ENCODE measurements at places on chromosomes 6 and 20. TPM values are rescaled to one million over a fixed set of nuclear protein-coding genes. Genes with fewer than 3 reads are reported as not detected.

DNA sequence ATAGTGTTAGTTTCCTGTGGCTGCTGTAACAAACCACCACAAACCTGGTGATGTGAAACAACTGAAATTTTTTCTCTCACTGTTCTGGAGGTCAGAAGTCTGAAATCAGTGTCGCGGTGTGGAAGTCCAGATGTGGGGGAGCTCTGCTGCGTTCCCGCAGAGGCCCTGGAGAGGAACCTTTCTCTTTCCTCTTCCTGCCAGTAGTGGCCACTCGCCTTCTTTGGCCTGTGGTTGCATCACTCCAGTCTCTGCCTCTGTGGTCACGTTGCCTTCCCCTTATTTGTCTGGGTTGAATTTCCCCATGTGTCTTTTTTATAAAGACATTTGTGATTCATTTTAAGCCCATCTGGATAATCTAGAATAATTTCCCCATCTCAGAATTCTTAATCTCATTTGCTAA is 295.5 kb upstream of the FLRT3 start:
- H3K27ac ChIP-seq: no peak overlapping the region
- H3K36me3 ChIP-seq: no peaks in the 10 kb centered on the region
- H3K4me3 ChIP-seq: no peak overlapping the region
- no peaks in the 10 kb centered on the region for H3K27me3 ChIP-seq
- no peaks in the 10 kb centered on the region for H3K4me1 ChIP-seq
- DNase-seq: no peak

DNA sequence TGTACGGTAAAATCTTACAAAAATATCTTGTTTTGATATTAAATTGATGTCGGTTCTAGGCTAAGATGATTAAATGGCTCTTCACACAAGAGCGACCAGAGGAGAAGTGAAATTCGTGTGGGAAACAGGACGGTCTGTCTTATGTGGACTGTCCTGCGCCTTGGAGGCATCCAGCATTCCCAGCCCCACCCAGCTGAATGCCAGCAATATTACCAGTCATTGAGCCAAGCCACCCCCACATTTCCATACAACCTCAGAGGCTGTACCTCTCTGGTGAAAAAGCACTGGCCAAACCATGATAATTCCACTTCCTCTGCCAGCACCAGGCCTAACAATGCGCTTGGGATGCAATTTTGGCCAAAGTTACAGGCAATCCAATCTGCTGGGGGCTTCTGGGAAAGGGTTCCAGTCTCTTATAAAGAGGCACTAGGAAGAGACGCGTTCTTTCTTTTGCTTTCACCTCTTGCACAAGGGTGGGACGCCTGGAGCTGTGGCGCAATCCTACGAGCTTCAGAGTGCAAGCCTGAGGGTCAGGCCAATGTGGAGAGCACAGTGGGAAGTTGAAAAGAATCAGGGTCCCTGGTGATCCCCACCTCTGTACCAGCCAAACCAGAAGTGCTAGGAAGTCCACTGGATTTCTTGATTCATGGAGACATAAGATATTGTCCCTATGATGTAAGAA is 213.1 kb downstream of the PREX1 start:
- peak; percentile 8 for DNase-seq
- no peak overlapping the region for H3K4me3 ChIP-seq
- no peaks in the 10 kb centered on the region for H3K4me1 ChIP-seq
- no peak overlapping the region for H3K27ac ChIP-seq
- no peaks in the 10 kb centered on the region for H3K36me3 ChIP-seq

The ESR1 gene
- 4.1 TPM for total RNA-seq

The RNF144B gene
- total RNA-seq: 35.9 TPM

The ZFP64 gene
- total RNA-seq: 13.5 TPM

GRCh38 chr20:21357844-21358243 is 39.5 kb downstream of the NKX2-4 start:
- no peak overlapping the region for H3K27ac ChIP-seq
- H3K4me3 ChIP-seq: no peak overlapping the region
- H3K4me1 ChIP-seq: no peaks in the 10 kb centered on the region
- no peak for DNase-seq
- H3K27me3 ChIP-seq: no peaks in the 10 kb centered on the region

- H3K36me3 ChIP-seq: no peaks in the 10 kb centered on the region
- no peak overlapping the region for H3K27ac ChIP-seq
- no peak overlapping the region for H3K4me3 ChIP-seq
- H3K4me1 ChIP-seq: no peaks in the 10 kb centered on the region
Observed at GRCh38 chr6:141744194-141744925, 388.4 kb upstream of the GJE1 start.

DNA sequence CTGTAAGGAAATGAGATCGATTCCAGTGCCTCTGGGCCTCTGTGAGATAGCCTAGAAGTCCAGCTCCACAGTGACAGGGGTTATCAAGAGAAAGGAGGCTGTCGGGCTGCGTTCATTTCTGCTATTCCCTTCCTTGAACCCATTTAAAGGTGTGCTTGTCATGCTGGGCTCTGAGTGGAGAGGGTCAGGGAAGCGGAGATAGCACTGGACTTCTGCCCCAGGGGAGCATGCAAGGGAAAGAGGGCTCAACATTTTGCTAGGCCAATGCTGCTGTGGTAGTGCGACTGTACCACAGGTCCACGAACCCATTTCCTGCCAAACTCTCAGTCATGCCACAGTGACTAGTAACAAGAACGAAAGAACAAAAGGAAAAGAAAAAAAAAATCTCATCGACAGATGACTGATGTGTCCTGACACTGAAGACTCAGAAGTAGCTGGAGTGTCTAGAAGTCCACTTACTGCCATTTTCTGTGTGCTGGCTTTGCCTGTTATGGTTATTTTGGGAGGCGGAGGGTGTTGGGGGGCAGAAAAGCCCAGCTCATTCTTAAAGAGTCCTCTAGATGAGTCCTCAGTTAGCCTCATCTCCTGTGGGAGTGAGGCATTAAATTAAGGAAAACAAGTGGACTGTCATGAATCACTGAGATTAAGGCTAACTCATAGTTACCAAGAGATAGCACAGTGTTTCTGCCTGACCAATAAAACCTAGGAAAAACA is 8.1 kb downstream of the NEDD9 start:
- no peaks in the 10 kb centered on the region for H3K27me3 ChIP-seq
- peak overlapping the region; percentile 31 for H3K27ac ChIP-seq
- no peak overlapping the region for H3K4me3 ChIP-seq

The PIM1 gene
- 42.7 TPM for total RNA-seq

DNA sequence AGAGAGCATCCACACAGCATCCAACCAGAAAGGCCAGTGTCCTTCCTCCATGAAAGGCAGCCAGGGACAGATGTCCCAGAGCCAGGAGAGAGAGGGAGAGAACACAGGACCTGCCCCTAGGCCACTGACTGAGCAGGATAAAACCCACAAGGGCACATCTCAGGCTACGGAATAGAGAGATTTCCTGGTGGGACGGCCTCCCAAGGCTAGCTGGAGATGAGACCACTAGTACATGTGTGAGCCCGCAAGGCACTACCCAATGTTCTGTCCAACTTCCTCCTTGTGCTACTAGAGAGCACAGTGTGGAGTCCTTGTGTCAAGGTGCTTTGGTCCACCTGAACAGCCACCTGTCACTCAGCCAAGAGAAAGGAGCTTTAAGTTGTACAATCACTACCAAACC is 44.2 kb downstream of the PLCG1 start:
- peaks cover 6% of the 10 kb centered on the region for H3K36me3 ChIP-seq
- no peak overlapping the region for H3K4me3 ChIP-seq
- H3K4me1 ChIP-seq: peaks cover 3% of the 10 kb centered on the region
- no peak for DNase-seq

The LPIN3 gene
- total RNA-seq: 21.4 TPM

All from aorta (tissue), 5 donors.